ENCODE measurements at places on chromosomes 16 and 17.
A peak's percentile ranks its signal among the peaks of the same experiment; 100 is the strongest.

GRCh38 chr16:85399583-85400284 is 213.4 kb upstream of the GSE1 start:
- no peak for DNase-seq

DNA sequence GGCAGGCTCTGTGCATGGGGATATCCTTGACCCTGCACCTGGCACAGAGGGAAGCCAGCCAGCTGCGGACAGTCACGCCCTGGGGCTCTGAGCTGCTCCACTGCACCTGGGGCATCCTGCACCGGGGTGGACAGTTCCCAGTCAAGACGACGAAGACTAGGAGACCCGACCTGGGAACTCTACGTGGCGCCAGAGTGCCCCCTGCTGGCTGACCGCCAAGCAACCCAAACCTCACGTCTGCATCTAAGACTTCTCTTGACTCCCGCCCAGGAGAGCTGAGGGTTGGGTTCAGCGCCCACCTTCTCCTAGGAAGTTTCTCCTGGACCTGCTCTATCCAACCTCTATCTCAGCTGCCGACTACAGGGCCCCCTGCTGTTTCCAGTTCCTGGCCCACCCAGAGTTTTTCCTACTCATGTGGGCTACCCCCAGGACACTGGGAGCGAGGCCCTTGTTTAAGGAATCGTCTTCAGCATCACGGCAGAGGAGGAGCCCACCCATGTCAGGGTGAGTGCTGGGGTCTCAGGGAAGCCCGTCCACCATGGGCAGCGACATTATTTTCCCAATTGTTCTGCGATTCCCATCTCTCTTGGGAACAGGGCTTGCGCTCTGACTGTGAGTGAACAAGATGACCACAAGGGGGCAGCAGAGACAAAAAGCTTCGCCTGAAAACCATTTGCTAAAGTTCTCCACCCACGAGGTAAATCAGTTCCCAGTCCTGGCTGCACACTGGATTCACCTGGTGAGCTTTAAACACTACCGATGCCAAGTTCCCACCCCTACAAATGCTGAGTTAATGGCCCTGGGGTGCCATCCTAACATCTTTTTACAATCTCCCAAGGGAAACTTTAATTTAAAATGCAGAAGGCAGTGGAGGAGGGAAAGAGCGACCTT is 29.3 kb downstream of the TLE7 start:
- peak; percentile 73 for DNase-seq

DNA sequence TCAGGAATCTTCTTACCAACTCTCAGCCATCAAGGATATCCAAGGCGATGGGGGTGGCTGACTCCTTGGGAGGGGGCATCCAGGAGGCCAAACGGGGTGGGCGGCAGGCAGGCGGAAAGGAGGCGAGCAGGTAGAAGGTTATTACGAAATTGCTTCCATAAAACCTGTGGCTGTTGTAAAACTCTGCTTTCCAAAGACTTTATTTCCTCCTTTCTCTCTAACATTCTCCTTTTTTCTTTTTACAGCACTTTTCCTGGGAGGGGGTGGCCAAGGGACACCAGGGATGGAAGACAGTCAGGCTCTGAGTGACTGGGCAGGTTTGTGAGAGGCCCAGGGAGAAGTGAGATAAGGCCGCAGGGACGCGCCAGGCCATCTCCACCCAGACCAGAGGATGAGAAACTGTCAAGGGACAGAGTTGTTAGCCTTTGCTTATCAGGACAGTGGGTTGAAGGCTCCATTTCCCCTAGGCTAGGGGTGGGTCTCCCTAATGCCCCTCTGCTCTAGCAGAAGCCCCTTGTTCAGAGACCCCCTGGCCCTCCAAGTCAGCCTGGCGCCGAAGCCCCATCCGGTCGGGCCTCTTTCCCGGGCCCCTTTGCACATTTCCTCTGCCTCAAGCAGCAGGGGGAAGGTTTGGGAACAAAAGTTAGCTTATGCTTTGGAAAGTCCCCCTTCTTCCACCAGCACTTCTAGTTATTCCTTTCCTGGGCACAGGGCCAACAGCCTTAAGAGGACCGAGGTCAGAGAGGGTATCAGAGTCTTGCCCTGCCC is 5.0 kb upstream of the HOXB9 start:
- DNase-seq = no peak

DNA sequence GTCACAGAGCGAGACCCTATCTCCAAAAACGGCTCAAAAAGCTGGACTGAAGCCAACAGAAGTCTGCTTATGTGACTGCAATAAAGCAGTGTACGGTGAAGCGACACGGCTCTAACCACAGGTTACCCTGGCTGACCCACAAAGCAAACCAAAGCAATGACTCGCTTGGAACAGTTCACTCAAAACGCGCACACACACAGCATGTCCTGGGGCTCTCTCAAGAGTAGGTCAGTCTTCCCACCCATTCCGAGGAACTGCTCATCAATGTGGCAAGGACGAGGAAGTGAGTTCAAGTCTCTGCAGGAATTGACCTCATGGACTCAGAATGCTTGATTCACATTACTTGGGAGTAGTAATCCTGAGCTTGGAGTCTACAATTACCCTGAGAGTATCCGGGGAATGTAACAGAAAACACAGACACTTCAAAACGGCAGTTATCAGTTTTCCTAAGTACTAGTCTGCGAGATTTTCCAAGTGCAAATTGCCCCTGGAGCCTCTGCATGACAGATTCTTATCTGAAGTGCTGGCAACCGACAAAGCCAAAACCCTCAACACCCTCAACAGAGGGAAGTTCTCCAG is 25.4 kb downstream of the PELP1 start:
- no peak for DNase-seq

GRCh38 chr17:76092526-76093413 is 10.8 kb downstream of the EXOC7 start:
- no peak for DNase-seq

DNA sequence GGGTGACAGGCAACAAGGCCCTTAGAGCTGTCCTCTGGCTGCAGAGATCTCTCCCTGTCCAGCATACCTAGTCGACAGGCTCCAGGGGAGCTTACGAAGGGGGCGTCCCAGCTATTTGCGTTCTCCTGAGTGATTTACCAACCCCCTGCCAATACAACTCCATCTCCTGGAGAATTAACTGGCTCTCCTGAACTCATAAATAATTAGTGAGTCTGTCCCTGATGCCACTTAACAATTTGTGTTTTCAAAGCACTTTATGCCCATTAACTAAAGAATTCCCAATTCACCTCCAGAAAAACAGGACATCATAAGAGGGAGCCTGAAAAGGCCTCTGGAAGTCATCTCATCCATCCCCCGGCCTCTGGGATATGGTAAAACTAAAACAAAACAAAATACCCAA is 26.7 kb downstream of the SDK2 start:
- no peak for DNase-seq

DNA sequence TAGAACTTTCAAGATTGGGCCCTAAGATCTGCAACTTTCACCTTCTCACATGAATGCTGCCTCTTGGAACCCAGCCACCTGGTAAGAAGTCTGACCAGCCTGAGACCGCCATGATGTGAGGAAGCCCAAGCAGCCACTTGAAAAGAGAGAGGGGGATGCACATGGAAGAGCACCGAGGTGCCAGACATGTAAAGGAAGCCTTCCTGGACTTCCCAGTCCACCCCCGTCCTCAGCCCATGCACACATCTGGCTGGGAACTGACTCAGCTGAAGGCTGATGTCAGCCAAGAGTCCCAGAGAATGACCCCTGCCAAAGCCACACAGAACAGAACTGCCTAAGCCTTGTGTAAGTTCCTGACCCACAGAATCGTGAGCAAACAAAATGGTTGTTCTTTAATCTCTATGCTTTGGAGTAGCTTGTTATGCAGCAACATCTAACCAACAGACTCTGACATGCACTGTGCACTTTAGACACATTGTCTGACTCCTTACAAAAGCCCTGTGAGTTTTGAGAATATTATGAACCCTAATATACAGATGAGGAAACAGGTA is 86.7 kb downstream of the RMI2 start:
- no peak for DNase-seq

DNA sequence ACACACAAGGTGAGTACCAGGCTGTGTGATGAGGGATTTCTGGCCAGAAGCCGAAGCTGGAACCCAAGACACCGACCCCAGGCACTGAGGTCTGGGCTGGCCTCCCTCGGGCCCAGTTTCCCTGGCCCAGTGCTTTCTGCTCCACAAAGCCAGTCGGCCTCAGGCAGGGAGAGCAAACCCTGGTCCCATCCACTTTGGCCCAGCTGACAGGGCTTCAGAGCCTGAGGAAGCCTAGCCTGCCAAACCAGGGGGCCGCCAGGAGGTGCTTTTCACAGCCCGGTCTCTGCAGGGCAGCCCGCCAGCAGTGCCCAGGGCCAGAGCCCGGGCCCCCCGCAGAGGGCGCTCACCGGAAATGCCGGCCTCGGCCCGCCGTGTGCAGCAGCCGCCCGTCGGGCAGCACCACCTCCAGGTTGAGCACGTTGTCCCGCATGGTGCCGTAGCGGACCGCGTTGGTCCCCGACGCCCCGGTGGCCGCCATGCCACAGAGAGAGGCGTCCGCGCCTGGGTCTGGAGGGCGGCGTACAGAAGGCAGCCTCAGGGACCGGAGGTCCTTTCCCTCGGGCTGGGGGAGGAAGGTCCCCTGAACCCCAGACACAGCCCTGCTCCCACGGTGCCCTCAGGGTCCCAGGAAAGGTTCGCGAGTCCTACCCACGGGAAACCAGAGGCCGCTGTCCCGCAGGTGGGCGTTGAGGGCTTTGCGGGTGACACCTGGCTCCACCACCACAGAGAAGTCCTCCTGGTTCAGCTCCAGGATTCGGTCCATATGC is 2.2 kb downstream of the LDHD start:
- DNase-seq = no peak

DNA sequence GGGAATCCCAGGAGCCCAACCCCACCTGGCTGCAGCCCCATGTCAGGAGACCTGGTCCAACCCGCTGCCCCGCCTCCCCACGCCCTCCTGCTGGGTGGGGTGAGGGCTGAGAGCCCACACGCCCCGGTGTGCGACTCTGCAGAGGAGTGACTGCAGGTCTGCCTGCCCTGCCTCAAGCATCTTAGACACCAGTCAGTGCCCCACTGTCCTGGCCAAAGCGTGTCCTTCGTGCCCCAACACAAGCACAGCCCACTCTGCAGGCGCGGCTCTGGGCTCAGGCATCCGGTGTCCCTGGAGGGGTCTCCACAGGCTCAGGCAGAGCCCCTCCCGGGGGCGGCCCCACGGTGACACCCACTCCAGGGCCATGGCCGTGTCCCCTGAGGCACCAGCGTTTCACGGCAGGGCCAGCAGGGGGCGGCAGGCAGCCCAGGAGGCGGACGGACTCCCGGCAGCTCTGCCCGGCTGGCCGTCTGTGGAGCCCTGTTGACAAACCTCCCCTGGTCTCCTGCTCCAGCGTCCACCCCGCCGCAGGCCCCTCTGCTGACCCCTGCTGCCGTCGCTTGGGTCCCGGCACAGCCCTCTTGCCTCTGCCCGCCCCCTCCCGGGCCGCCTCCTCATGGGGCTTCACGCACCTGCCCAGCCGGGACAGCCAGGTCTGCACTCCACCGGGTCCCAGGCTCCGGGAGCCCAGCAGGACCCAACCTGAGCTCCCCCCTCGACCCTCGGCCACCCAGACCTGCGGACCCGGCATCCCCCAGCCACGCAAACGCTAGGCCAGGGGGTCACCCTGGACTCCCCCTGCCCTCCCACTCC is 8.6 kb upstream of the UBE2I start:
- DNase-seq = peak; percentile 71

DNA sequence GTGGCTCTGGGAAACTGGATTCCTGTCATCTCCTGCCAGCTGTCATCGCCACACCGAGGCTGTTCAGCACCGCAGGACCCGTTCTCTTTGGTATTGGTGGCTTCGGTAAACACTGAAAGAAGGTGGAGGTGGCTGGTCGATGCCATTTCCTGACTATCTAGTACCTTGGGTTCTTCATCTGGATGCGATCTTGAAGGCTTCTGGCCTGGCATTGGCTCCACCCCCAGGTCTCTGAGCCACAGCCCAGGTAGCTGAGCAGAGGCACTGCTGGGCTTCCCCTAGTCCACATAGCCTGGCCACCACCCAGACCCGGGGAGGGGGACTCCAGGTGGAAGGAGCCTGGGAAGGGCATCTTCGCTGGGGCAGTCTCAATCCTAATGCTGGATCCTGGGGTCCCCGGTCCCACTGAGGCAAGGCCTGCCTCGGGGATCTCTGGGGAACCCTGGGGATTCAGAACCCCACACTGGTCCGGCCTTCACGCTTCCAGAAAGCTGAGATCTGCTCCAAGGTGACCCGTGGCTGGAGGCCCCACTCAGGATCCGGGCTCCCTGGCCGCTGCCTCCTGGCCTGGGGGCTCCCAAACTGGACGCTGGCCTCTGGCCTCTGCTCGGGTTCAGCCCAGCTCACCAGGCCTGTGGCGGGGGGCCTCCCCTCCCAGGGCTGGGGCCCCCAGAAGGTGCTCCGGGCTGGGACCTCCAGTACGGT is 1.8 kb downstream of the C16orf54 start:
- DNase-seq = no peak

GRCh38 chr16:69924777-69925191 is 26.4 kb upstream of the CLEC18A start:
- no peak for DNase-seq

- DNase-seq = no peak
Observed at GRCh38 chr16:50263060-50263909, 3.1 kb upstream of the ADCY7 start.

- DNase-seq = no peak
Observed at GRCh38 chr16:53266156-53266555, 168.1 kb upstream of the RBL2 start.

- DNase-seq = no peak
Observed at GRCh38 chr16:58037365-58038057, 12.0 kb downstream of the MMP15 start.

Data from thyroid gland (tissue), 4 donors.